ENCODE measurements at places on chromosomes 6 and 20.

DNA sequence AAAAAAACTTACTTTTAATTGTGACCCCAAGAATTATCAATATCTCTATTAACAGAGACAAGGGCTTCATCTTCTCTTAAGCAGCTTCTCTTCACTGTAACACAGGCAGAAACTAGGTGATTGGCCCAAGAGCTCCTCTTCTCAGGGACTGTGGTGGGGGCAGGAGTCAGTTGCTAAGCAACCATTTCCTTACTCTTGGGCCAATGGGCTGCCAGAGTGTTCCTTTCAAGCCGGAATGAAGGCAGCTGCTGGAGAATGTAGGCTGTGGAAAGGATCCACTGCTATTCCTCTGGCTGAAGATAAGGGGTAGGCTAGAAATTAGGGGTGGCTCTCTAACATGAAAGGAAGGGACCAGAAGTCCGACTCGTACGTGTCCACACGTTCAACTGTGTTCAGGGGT, at the start of gene SEL1L2:
Gene SEL1L2, minus strand, starts transcription at position 150 of the 400 bp plus-strand sequence. Its CDS starts 80 bp downstream, at position 70.
- DNase-seq: peak; percentile 17

GRCh38 chr6:99602520-99603420, 3.9 kb upstream of the PRDM13 start:
- DNase-seq: no peak

- no peak for DNase-seq
Measured at GRCh38 chr6:156689656-156690055, 87.5 kb upstream of the ARID1B start.

DNA sequence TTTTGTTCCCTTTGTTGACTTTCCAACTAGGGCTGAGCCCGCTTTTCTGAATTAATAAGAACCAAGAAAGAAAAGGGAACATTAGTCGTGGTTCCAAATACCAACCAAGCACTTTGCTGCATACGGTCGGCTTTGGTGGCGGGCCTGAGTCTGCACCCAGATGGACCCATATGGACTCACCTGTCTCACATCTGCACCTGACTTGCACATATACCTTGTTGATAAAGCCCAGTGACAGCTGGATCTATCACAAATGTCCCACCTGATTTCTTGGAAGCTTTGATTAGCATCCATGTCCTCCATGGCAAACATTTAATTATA, 39.0 kb downstream of the TPD52L1 start:
- no peak for DNase-seq

- peak; percentile 28 for DNase-seq
Measured at GRCh38 chr20:22414305-22414742, 170.0 kb downstream of the FOXA2 start.
